ENCODE measurements at places on chromosomes 6 and 20.

DNA sequence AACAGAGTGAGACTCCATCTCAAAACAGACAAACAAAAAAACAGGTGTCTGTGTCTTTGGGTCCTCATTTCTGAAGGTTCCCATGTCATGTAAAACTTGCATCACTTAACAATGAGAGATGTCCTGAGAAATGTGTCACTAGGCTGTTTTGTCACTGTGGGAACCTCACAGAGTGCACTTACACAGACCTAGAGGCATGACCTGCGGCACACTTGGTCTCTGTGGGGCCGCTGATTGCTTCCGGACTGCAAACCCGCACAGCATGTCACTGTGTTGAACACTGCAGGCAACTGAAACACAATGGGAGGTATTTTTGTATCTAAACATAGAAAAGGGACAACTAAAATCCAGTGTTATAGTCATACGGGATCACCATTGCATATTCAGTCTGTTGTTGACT lies 42.3 kb upstream of the TMEM181 start:
- DNase-seq = no peak

DNA sequence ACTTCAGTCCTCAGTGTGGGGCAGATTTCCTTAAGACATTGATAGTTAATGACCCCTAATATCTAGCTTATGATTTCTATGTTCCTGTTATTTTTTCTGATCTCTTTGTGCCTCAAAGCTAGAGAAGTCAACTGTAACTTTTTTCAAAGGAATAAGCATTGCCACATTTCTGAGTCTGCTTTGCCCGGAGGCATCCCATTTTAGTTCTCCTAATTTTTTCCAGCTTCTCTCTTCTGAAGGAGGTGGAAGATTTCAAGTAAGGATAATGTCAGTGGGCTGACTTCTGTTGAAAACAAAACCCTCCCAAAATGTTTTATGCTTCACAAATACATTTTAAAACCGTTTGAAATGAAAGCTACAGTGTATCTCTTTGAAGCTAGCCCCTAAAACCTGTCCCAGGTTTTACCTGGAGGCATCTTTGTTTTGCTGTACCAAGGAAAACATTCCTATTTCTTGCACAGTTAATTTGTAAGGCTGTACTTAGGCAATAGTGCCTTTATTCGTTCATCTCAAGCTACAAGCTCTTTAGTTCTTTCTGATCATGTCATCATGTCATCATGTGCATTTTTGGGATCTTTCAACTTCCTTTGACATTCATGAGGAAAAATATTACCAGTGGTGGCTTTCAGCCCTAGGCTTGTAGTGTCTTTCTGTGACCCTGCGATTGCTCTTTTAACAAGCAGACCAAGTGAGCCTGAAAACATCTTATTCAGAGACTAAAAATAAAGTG lies 45.7 kb downstream of the TSPYL4 start:
- DNase-seq = no peak

DNA sequence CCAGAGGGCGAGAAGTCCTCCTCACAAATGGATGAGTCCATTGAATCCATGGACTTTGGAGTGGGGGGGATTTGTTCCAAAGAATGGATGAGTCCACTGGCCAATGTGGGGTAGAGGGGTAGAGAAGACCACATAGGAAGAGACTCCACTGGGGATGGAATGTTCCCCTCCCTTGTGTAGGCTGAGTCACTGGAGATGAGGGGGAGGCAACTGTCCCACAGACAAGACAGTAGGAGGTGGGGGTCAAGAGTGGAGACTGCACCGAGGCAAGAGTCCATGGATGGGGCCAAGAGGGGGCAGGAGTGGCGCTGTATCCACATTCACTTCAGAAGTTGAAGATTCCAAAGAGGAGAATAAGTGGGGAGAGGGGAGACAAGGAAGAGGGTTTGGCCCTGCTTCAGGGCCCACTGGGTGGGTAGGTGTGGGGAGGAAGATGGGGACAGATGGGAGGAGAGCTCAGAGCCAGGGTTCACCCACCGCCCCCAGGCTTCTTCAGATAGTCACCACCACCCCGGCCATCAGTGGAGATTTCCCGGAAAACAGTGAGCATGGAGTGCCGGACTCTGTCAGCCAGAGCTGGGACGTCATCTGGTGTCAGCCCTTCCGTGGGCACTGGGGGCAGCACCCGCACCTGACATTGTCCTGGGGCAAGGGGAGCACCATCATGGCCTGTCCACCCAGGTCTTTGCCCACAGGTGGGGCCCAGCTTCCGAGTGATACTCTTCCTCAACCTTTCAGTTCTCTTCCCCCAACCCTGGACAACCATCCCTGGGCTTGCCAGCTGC lies 4.6 kb downstream of the EGFL8 start:
- DNase-seq = no peak

DNA sequence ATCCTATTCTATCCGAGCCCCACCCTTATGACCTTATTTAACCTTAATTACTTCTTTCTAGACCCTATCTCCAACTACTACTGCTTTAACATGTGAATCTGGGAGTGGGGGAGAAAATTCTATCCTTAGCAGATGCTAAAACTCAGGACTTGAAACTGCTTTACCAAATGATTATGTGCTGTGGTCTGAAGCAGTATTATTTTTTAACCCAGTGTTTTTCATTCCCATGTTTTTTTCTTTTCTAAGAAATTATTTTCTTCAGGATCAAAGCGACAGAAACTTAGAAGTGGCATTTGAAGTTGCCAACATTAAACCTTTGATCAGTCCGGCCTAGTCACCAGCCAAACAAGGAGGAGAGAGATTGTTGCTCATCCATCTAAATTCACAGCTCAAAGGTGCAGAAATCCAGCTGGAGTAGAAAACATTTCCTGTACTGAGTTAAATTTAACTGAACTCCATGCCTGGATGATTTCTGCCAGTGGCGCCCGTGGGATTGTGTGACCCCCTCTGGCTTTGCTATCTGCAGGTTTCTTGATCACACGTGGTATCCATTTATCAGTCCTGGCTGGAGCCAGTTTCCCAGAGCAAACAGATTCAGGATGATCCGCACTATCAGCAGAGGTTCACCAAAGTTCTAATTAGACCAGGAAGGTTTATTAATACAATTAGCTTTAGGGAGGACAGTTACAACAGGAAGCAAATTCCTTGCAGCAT lies 300.5 kb downstream of the PLCB1 start:
- no peak for DNase-seq

GRCh38 chr20:33561692-33562601 lies 72.1 kb downstream of the CBFA2T2 start:
- no peak for DNase-seq

GRCh38 chr20:10110151-10110550 lies 75.4 kb downstream of the ANKEF1 start:
- DNase-seq = no peak

DNA sequence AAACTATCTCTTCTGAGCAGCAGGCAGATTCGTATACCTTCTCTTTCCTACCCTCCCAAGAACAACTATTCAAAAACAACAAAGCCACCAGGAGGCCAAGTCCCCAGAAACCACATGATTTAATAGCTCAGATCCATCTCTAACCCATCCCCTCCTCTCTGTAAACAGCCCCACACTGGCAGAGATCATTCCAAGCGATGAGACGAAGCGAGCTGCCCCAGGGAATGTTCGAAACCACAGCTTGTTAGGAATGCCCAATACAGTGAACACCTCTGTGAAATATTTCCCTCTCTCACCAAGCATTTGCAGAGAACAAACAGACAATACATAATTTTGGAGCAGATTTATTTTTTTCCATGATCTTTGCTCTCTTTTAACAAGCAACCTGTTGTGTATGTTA lies 231.8 kb downstream of the SOD2 start:
- peak; percentile 27 for DNase-seq

DNA sequence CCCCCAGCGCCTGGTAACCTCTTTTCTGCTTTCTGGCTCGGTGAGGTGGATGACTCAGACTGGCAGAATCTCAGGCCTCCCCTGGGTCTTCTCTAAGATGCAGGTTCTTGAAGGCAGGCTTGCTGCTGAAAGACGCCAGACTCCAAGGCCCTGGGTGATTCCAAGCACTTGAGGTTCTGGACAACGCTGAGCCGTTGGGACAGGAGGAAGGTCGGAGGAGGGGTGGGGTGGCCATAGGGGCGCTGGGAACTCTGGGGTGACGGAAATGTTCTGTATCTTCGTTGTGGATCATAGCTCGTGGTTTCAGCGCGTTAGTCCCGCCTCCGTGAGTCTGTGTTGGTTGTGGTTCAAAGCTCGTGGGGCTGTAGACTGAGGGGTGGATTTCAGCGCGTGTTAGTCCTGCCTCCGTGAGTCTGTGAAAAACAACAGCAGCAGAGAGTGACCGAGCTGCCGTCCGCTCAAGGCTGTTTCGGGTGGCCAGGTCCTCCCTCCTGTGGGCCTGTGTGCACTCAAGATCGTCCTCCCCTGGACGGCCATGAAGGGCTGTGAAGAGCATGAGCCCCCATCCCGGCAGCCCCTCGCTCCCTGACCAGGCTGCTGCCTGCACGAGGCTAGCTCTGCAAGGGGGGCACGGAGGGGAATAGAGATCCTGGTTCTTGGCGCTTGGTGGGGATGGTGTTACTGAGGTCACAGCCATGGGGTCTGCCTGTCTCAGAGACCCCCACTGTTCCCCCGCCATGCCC lies 7.7 kb downstream of the NTSR1 start:
- DNase-seq = no peak

DNA sequence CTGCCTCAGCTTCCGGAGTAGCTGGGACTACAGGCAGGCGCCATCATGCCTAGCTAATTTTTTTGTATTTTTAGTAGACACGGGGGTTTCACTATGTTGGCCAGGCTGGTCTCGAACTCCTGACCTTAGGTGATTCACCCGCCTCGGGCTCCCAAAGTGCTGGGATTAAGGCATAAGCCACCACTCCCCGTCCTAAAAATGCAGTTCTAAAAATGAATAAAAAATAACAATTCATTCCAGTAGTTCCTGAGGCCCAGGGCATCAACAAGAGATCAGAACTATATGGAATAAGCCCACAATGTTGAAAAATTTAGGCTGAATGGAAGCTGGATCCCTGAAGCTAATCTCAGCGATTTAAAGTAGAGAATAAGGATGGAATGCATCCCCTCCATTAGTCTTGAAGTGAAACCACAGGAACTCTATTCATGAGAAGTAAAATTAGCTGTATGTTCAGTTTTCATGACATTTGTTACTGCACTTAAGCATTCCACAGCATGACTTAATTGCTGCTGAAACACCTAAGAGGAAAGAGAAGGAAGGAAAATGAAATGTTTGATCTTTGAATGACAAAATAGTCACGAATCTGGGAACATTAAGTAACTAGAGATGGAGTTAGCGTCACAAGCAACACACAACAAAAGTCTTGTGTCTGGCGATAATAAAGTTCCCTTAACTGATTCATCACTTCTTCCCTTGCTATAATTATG lies 80.4 kb upstream of the RIPOR2 start:
- DNase-seq = no peak

GRCh38 chr6:139082370-139082769 lies 52.5 kb upstream of the HECA start:
- no peak for DNase-seq

DNA sequence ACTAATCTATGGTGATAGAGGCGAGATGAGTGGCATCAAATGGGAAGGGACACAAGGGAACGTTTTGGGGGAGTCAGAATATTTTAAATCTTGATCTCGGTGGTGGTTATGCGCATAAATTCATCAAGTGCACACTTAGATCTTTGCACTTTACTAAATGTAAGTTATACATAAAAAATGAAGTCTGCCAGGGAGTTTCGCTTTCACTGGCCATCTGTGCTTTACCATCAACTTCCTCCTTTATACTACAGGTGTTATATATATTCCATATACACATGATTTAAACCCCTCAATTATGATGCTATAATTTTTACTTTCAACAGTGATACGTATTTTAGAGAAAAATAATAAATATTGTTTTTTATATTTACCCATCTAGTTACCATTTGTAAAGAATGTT lies 97.6 kb upstream of the AKIRIN2 start:
- no peak for DNase-seq

DNA sequence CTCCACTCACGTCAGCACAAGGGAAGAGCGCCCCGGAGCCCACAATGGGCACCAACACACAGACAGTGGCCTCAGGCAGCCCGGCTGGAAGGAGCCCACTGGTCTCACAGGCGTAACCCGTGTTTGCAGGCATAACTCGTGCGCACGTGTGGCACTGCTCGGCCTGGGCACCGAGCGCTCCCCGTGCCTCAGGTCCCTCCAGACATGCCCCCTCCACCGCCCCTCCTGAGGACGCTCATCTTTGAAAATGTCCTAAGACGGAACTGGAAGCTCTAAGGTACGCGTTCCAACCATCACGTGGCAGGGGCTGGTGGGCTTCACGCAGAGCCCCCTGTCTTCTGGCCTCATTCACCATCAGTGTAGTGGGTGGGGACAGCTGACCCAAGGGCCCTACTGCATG lies 44.6 kb downstream of the SSR1 start:
- DNase-seq = no peak

DNA sequence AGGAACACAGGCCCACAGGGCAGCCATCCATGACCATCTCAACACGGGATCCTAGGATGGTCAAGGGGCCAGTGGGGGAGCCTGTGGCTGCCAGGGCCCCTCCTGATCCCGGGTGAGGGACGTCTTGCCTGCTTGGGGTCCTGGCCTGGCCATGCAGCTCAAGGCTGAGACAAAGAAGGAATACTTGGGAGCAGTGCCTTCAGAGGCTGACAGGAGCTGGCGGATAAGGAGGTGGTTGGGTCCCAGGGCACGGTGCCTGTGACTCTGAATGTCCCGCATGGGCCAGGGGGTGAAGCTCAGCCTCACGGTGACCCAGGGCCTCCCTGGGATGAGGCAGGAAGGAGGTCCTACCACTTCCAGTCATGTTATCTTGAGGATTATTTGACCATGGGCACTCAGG lies 95.2 kb downstream of the SMOC2 start:
- DNase-seq = no peak

GRCh38 chr6:95815389-95816056 lies 200.3 kb upstream of the FUT9 start:
- no peak for DNase-seq

Data from foreskin melanocyte (primary cell).